ENCODE measurements at places on chromosomes 12 and 14.
A peak's percentile ranks its signal among the peaks of the same experiment; 100 is the strongest.

- no peak for DNase-seq
These were observed 7.1 kb downstream of the RHOF start for GRCh38 chr12:121786440-121786825.

GRCh38 chr12:27619308-27619707, 76.9 kb upstream of the REP15 start:
- no peak for DNase-seq

- no peak for DNase-seq
These were observed 1.0 kb downstream of the NRIP2 start for GRCh38 chr12:2833810-2834209.

DNA sequence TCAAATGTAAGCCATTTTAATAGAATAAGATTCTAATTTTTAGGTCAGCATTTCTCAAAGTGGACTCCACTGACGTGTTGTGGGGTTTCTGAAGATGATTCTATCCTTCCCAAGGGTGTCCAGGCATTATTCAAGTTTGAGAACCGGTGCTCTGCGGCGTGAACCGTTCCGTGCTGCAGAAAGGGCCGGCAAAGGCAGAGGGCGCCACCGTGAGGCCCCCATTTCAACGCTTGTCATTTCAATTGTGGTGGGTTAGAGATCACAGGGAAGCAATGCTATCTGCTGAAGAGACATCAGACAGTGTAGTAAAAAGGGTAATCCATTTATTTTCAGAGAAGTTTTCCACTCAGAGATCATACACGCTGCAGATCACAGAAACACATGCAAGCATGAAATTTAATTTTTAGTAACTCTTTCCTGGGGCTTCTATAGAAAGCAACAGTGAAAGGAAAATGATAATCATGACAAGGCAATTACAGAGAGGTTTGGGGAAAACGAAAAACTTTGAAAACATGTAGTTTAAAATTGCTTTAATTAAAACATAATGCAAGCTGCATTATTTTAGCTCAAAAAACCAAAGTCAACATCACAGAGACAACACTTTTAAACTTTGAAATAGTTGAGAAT, 201.7 kb downstream of the EXOC5 start:
- DNase-seq = peak; percentile 20

DNA sequence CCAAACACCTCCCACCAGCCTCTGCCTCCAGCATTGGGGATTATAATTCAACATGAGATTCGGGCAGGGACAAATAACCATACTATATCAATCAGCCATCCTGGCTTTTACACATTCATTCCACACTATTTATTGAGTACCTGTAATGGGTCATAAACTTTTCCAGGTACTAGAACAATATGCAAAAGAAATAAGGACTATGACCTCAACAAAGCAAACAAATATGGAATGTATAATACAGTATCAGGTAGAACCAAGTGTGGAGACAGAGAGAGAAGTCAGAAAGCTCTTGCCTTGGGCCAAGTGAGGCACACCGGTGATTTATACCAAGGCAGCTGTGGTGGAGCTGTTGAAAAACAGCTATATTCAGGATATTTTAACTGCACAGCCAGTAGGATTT, 116.3 kb downstream of the TSPAN8 start:
- DNase-seq = no peak
